ENCODE measurements at places on chromosomes 7 and 10.
A peak's percentile ranks its signal among the peaks of the same experiment; 100 is the strongest.

DNA sequence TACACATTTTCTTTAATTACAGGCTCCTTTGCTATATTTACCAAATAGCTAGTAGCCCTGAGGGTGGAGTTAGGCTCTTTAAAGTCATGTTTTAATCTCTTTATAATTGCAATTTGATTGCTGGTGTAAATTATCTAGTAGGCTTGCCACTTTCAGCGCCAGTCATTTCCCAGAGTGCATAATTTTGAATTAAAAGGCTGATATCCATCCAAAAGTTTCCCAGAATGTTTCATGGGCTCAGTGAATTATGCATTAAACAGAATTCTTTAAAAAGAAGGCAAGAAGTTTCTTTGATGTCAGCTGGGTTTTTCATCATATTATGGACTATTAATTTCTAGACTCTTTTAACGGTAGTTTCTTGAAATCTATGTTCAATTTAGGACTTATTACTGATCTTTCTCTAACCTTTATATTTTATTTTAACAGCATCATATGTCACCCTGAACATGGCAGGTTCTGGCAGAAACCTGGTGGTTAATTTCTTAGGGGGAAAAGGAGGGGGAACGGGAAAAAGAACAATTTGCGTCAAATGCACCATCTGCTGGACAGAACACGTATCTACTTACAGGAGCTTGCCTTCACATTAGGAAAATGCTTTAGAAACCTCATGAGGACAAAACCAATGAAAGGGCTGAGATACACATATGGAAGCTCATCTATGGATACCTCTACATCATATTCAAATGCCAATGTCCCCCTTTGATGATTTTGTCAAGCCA lies 171.1 kb downstream of the GRM3 start:
- DNase-seq: no peak

DNA sequence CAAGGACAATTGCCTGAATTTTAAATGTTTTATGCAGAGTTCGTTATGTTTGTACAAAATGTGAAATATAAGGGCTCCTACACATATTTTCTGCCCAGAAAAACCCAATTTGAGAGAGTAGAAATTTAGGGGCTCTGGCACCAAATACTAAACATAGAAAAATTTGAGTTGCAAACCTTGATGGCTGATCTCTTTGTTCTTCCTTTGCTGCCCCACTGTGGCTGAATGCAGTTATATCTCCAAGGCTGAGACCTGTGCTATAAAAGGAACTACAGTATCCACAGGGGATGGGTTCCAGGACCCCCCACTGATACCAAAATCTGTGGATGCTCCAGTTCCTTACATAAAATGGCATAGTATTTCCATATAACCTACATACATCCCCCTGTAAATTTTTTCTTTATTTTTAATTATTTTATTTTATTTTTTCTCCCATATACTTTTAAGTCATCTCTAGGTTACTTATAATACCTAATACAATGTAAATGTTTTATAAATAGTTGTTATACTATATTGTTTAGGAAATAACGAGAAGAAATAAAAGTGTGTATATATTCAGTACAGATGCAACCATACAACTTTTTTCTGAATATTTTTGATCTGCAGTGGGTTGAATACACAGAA lies 22.5 kb downstream of the CFAP43 start:
- peak; percentile 25 for DNase-seq

DNA sequence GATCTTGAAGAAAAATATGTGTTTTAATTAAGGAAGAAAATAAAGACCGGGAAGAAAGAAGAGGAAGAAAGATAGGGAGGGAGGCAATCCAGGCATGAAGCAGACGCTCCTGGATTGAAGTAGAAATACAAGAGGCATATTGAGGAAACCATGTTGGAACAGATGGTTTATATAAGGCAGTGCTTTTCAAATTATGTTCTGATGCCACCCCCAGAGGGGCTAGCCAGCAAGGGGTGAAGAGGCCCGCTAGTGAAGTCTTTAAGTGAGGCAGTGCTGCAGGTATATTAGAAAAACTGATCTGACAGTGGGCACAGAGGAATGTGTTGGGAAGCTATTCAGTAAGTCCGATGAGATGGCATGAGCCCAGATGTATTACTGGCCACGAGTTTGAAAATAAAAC lies 40.1 kb downstream of the REEP3 start:
- DNase-seq: no peak

- DNase-seq: no peak
These were observed 118.9 kb downstream of the PLXDC2 start for GRCh38 chr10:19935176-19935575.

DNA sequence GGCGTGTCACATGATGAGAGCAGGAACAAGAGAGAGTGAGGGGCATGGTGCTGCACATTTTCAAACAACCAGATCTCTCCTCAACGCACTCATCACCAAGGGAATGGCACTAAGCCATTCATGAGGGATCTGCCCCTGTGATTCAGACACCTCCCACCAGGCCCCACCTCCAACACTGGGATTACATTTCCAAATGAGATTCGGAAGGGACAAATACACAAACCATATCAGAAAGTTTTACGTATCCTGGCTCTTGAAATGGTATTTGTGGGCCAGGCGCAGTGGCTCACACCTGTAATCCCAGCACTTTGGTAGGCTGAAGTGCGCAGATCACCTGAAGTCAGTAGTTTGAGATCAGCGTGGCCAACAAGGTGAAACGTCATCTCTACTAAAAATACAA lies 189.4 kb downstream of the PLXDC2 start:
- no peak for DNase-seq

- no peak for DNase-seq
These were observed 327.1 kb downstream of the FRMD4A start for GRCh38 chr10:14003517-14004184.

DNA sequence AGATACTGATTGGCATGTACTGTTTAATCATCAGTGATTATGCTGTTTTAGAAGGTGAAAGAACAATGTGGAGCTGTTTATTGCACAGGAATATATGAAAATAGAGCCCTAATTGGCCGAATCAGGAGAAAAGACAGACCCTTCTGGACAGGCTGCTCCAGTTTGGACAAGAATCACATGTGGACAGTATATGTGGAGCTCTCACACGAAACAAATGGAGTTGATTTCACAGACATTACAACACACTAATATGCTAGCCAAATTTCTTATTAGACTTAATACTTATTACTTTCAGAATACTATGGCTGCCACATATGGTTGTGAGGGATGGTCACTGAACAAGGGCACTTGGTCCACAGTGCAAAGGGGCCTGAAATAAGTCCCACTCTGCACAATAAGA lies 15.5 kb downstream of the TWIST1 start:
- DNase-seq: no peak

DNA sequence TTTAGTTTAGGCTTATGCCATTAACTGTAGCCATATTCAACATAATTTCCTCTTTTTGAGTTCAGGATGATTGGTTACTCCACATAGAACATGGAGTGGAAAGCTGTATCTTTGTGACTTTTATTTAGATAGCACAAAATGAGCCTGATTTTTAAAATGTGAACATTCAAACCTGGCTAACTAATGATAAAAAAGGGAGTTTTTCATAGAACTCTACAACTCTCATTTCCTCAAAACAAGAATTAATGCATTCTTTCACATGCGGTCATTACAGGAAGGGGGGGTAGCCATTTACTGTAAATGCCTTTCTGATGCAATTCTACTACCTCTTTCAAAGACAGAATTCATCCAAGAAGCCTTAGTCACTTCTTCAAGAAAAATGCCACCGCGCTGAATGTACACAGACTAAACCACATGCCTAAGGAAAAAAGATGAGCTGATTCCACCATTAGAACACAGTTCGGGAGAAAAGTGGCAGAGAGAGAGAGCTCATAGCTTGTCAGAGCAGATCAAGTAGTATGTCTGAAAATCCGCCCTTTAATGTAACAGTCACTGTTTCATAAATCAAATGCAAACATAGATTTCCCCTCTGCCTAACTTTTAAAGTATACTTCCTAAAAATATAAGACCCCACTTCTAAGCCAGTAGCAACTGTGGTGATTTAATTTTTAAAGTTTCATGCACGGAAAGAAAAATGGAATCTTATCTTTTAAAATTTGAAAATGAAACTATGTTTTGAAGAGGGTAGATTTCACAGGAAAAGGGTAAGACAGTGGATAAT lies 226.4 kb upstream of the KLF14 start:
- peak; percentile 96 for DNase-seq

- no peak for DNase-seq
These were observed 35.2 kb downstream of the TNRC18 start for GRCh38 chr7:5388273-5388901.

DNA sequence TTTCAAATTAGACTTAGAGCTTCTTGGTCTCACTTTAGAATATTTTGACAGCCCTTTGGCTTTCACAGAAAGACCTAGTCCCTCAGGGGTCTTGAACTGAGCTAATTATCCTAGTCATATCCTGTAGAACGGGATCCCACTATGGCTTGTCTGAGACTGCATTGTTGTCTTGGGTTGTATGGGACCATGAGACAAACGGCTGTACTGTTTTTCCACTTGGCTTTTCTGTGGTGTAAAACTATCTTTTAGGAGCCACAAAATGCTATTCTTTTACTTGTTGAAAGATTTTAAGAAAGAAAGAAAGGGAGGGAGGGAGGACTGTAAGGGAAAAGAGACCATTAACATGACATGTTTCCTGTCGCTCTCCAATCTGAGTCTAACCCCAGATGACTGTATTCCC lies 432.5 kb downstream of the AUTS2 start:
- DNase-seq: no peak

GRCh38 chr10:96370584-96371157 lies 11.9 kb upstream of the OPALIN start:
- peak; percentile 23 for DNase-seq

GRCh38 chr10:117175901-117176534 lies 21.3 kb upstream of the KCNK18 start:
- peak; percentile 72 for DNase-seq

GRCh38 chr7:83677180-83677866 lies 28.4 kb upstream of the SEMA3E start:
- DNase-seq: no peak

GRCh38 chr10:25875556-25876165 lies 58.4 kb upstream of the MYO3A start:
- DNase-seq: peak; percentile 62

- no peak for DNase-seq
These were observed 231.3 kb downstream of the WDR37 start for GRCh38 chr10:1287487-1287886.

GRCh38 chr7:119256446-119257131 lies 1016.4 kb upstream of the KCND2 start:
- DNase-seq: no peak

DNA sequence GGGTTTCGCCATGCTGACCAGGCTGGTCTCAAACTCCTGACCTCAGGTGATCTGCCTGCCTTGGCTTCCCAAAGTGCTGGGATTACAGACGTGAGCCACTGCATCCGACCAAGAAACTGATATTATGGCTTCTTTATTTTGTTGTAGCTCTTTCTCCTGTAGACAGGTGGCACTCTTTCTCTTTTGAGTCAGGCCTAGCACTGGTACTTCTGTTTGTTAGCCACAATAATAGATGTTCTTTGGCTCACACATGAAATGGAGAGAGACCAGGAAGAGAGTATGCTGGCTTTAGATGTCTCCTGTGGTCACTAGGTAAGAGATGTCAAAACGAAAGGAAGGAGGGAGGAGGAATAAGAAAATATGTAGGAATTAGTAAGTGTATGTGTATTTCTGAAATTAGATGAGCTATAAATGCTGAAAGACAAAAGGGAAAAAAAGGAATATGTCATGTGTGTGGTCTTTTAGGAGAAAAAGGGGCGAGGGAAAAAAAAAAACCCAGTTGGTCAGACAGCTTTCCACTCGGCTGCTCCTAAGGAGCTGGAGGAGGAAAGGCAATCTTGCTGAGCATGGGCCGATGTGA lies 78.7 kb downstream of the CLEC2L start:
- peak; percentile 20 for DNase-seq

DNA sequence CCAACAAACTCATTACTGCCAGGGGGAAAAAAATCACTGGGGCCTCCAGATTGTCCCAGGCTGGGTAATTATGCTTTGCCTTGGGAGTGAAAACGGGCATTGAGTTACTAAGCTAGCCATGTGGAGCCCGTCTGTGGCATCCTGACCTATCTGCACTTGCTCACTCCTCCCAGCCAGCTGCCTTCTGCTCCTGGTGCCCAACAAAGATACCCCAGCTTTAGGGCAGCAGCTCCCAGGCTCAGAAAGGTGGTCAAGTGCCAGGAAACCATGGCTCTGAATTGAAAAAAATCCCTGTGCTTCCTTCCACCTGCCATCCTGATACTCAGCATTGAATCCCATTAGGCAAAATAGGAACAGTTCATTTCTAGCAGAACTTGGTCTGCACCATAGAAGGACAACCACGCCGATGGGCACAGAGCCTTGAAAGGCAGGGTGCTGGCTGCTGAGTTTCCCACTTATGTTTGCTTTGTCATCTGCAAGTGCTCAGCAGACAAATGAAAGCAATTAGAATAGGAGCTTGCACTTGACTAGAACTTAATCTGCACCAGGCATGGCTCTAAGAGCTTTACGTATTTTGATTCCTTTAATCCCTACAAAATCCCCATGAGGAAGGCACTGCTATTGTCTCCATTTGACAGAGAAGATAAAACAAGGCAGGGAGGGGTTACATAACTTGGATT lies 42.8 kb downstream of the HSPA12A start:
- no peak for DNase-seq

- no peak for DNase-seq
These were observed 311.8 kb downstream of the PTPRN2 start for GRCh38 chr7:158275711-158276413.

- DNase-seq: no peak
These were observed 9.6 kb upstream of the SVOPL start for GRCh38 chr7:138710536-138711385.

DNA sequence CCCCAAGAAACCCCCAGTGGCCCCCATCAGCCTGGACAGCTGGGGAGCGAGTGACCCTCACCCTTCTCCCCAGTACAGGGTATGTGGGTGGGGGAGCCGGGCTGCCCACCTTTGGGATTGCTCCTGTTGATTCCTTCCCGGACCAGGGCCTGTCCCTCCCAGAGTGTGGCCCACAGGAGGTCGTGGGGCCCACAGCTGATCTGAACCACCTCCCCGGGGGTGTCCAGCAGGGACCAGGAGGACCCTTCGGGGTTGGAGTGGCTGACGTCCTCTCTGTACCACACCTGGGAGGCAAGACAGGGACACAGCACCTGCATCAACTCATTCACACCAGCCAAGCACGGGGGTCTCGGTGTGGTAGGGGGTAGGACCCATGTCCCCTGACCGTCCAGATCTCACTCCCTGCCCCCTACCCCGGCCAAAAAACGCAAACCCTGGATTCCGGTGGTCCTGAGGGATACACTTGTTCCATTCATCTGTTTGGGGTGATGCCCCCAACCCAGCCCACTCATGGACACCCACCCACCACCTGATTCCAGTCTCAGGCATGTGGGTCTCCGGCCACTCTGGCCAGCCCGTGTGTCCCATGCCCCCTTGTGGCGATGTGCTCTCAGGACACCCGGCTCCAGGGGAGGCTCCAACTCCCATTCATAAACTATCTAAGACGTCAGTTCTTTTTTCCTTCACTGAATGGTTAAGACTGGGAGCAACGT lies 10.9 kb downstream of the TECPR1 start:
- no peak for DNase-seq

GRCh38 chr10:6787091-6787490 lies 207.0 kb upstream of the PRKCQ start:
- no peak for DNase-seq
